Activated T-cell treated with anti-CD3 and anti-CD28 coated beads, Interleukin-2, amount 50 U/mL, for 72 hours (primary cell): ENCODE measurements at places on chromosomes 6 and 20.

- DNase-seq = no peak
Observed at GRCh38 chr6:100121854-100122609, 128.0 kb upstream of the MCHR2 start.

DNA sequence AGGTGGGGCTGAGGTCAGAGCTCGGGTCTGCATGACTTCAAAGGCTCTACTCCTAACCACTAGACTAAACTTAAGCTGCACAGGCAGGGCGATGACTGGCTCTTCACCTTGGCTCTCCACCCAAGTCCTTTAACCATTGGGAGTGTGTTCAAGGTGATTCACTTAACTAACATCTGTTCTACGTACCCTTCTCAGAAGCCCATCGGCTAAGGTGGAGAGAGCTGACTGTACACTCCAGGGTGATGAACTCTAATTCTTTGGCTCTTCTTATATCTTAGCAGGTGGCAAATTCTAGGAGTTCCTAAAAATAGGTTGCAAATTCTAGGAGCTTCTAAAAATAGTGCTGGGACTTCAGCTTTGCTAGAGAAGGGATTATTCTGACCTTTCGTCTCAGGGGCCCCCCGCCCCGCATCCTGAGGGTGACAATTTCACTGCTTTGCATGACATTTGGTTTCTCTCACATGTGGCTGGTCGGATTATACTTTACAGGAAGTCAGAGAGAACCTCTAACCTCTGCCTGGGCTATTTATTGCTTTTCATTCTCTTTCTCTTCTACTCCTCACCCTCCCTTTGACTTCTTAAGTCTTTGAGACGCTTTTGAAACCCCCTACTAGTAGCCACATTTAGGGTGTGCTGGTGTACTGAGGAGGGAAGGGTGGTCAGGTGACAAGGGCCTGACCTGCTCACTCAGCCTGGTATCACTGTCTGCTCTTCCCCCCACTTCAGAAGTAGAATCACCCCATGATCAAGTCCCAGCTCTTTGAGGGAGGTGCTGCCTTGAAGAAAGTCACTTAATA is 55.5 kb downstream of the PRDM1 start:
- peak; percentile 71 for DNase-seq

DNA sequence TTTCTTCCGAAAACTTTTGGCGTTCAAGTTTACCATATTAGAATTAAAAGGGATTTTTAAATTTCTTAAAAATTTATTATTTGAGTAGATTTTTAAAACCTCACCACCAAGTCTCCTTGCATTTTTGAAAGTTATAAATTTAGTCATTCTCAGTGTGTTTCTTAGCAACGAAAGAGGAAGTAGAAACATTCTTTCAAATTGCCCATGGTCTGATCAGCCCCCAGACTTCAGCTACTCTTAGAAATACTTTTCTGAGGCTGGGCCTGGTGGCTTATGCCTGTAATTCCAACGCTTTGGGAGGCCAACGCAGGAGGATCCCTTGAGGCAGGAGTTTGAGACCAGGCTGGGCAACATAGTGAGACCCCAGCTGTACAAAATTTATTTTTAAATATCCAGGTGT is 15.1 kb upstream of the RTF2 start:
- DNase-seq = no peak

DNA sequence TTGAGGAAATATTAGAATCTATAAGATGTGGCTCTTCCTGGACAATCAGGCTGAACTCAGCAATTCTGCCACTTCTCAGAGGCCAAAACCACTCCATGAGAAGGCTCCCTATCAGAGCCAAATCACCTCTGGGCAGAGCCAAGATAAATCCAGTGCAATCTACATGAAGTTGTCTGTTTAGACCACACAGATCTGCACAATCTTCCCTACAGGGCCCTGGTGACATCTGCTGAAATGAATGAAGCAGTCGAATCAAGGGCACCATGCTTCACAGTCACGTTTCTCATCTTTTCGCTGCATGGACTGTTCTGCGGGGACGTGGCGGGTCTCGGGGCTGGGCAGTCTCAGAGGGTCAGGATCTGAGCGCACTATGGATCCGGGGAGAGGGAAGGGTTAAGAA is 60.1 kb upstream of the CD93 start:
- DNase-seq = no peak

GRCh38 chr6:29917857-29918256 is 24.5 kb upstream of the HLA-A start:
- DNase-seq = no peak

DNA sequence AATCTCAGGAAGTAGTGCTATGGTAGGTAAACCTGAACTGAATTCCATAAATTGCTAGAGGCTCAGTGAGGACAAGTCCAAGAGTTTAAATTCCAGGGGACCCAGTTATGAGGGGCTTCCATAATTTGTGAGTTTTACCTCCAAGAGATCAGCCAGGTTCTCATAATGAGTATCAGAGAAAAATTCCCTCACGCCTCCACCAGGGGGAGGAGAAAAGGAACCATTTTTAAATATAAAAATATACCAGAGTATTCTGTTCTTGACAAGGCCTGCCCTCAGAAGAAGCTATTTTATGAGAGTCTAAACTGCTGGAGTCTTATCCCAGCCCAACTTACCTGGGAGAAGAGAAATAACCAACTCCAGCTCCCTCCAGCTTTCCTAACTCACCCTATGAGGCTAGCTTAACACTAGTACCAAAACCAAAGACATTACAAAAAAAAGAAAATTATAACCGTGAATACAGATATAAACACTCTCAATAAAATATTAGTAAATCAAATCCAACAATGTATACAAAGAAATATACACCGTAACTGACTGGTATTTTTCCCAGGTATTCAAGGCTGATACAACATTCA is 158.7 kb downstream of the TFAP2A start:
- DNase-seq = no peak

GRCh38 chr6:26329763-26330511 is 35.1 kb upstream of the BTN3A2 start:
- peak; percentile 57 for DNase-seq

DNA sequence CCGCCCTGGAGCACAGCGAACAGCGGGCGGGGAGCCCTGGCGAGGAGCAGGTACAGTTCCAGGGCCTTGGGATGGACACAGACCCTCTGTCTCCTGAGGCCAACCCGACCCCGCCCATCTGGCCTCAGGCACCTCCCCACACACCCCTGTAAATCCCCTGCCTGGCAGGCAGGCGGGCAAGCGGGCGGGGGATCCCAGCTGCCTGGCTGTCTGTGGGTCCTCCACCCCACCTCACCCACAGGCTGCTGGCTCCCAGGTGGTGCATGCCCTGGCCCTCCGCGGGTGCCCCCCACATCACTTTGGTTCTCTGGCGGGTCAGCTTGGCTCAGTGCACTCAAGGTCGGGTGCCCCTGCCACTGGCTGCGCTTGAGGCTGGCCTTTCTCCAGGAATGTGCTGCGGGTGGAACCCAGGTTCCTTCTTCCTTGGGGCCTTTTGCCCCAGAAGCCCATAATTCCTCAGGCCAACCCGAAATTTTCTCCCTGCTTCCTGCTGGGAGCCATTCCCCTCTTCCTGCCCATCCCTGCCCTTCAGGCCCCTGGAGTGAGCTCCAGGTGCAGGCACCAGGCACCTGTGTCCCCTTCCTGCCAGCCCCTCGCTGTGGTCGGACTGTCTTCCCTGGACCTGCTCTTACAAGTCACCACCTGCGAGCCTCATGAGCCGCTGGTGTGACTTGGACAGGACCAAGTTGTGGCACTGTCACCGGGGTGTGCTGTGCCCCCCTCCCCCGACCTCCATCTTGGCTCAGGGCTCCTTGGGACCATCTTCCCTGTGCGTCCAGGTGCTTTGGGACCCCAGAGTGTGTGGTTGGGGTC is 5.3 kb upstream of the TNFRSF6B start:
- no peak for DNase-seq

DNA sequence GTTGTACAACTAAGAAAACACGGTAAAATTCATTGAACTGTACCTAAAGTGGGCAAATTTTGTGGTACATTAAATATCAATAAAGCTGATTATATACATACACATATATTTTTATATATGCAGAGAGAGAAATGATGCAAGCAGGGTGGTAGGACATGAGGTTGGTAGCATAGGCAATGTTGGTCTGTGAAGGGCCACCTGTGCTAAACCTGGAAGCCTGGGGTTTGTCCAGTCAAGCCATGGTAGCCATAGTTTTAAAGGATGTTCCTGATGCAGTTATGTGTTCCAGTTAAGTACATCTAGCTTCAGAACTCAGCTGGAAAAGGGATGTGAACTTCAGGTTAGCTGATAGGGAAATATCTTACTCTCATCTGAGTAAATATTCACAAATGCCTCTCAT is 60.1 kb downstream of the TRIM38 start:
- DNase-seq = no peak

DNA sequence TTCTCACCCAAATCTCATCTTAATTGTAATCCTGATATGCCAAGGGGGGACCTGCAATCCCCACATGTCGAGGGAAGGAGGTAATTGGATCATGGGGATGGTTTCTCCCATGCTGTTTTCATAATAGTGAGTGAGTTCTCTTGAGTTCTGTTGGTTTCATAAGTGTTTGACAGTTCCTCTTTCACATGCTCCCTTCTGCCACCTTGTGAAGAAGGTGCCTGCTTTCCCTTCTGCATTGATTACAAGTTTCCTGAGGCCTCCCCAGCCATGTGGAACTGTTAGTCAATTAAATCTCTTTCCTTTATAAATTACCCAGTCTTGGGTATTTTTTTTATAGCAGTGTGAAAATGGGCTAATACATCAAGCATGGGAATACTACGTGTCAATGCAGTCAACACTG is 925.0 kb upstream of the MAN1A1 start:
- DNase-seq = no peak

GRCh38 chr6:71277926-71278600 is 10.5 kb upstream of the OGFRL1 start:
- no peak for DNase-seq

GRCh38 chr6:30691208-30691847 is 544 bp upstream of the NRM start:
- DNase-seq = no peak

GRCh38 chr6:44202972-44203750 is 13.6 kb upstream of the MYMX start:
- DNase-seq = no peak

DNA sequence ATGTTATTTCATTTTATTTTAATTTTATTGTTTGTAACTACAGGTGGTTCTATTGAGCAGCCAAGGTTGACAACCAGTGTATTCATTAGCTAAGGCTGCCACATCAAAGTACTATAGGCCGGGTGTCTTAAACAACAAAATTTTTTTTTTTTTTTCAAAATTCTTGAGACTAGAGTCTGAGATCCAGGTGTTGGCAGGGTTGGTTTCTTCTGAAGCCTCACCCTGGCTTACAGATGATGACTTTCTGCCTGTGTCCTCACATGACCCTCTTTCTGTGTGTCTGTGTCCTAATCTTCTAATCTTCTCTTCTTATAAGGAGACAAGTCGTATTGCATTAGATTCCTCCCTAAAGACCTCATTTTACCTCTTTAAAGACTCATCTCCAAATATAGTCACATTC is 208.4 kb downstream of the MANEA start:
- DNase-seq = no peak

- no peak for DNase-seq
Observed at GRCh38 chr6:51024126-51024525, 205.5 kb downstream of the TFAP2B start.

DNA sequence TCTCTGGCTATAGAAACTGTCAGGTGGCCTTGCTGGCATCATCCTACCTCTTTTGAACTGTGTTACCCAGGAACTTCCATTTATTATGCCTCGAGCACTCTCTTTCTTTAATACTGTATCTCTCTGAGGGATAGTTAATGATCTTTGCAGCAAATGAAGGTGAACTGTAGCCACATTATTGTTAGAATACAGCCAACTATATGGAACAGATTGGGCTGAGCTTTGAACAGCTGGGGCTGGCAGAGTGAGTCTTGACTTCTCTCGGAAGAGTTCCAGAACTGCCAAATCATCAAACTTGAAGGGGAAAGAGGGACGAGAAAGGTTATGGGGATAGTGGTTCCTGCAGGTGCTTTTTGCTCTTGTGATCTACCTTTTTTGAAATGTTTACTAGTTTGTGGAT is 237.7 kb downstream of the PRL start:
- DNase-seq = no peak

DNA sequence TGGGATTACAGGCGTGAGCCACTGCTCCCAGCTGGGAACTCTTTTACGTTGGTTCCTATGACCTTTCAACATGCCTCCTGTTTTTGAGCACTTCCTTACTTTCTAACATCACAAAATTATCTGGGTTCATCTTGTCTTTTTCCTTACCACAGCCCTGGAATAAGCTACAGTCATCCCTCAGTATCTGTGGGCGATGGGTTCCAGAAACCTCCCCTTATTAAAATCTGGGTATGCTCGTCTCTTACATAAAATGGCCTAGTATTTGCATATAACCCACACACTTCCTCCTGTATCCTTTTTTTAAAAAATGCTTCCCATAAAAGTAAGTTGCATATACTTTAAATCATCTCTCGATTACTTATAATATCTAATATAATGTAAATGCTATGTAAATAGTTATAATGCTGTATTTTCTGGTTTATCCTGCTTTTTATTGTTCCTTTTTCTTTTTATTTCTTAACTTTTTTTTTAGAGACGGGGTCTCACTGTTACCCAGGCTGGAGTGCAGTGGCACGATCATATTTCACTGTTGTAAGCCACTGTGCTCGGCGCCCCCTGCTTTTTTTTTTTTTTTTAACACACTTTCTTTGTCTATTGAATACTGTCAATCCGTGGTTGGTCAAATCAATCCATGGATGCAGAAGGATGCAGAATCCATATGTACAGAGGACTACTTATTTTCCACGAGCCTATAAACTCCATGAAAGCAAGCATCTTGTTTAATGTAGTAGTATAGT is 9.2 kb downstream of the RPF2 start:
- DNase-seq = no peak

DNA sequence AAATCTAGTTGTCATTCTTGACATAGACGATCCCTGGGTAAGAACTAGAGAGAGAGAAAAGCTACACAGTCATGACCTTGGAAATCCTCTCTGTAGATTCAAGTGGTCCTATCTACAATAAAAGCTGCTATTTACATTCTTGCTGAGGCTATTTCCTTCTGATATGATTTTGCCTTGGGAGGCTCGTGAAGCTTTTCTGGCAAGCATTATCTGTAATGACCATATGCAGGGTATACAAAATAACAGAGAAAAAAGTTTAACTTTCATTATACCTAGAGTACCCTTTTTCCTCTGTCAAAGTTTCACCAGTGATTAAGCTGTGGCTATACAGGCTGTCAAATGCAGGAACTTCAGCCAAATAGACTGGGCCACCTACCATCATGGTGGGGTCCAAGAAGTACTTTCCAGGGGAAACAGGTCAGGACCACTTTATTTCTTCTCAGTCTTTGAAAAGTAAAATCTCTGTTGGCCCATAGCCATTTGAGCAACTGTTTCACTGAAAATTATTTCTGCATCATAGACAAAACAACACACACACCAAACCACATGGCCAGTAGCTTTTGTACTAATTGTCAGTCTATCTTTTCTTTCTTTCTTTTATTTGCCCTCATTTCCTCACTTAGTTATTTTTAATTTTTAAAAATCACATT is 677.0 kb upstream of the ID4 start:
- no peak for DNase-seq

- no peak for DNase-seq
Observed at GRCh38 chr20:18754030-18754652, 59.4 kb upstream of the SCP2D1 start.

- DNase-seq = no peak
Observed at GRCh38 chr20:23403751-23404150, 17.5 kb downstream of the NAPB start.
